Stimulated activated CD8-positive, alpha-beta memory T cell treated with anti-CD3 and anti-CD28 coated beads, Interleukin-12 subunit alpha, Interleukin-12 subunit beta, amount 100 ng/mL, for 4 hours (primary cell): ENCODE measurements at places on chromosomes 13 and 19.

- DNase-seq = no peak
Measured at GRCh38 chr19:53057904-53058580, 13.5 kb downstream of the ERVV-2 start.

GRCh38 chr13:100646030-100646673 lies 28.4 kb downstream of the TMTC4 start:
- DNase-seq = no peak

DNA sequence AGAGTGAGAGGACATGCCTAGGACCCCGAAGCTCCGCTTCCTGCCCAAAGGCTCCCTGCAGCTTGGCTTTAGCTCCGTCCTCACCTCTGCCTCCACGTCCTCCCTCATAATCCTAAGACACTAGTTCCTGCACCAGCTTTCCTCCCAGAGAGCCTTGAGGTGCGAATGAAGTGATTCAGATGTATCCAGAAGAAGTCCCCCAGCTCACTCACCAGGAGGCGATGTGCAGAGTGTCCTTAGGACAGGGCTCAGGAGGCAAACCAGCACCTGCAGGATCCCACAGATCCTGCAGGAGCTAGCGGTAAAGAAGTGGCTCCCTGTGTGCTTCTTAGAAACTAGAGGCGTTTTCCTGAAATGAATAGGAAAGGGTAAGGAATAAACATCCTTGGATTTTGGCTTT lies 109.7 kb downstream of the HSPH1 start:
- DNase-seq = no peak

DNA sequence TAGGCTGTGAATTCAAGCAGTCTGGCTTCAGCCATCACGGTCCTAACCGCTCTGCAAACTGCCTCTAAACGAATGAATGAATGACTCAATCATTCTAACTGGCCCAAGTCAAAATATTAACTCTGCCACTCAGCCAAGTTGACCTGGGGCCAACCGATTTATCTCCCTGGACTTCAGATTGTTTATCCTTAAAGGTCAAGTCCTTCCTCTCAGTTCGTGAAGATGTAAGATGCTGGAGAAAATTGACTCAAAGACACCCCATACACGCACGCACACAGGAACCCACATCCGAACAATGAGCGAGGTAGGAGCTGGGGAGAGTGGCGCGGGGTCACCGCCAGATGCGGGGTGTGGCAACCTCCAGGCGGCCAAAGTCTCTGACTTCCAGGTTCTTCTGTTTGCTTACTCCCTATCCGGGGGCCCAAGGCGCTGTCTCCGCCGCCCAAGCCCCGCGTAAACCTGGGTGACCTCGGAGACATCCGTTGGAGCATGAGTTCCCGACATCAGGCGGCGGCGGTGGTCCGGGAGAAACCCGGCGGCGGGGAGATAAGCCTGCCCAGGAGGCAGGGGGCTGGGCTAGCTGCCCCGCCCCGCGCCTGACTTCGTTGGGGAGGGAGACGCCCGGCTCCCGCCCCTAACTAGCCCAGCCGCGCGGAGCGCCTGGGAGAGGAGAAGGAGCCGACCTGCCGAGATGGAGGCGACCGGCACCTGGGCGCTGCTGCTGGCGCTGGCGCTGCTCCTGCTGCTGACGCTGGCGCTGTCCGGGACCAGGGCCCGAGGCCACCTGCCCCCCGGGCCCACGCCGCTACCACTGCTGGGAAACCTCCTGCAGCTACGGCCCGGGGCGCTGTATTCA lies at the start of gene CYP2S1:
Gene CYP2S1, plus strand, starts transcription at position 646 of the 856 bp plus-strand sequence. Its CDS starts 46 bp downstream, at position 692.
- no peak for DNase-seq

DNA sequence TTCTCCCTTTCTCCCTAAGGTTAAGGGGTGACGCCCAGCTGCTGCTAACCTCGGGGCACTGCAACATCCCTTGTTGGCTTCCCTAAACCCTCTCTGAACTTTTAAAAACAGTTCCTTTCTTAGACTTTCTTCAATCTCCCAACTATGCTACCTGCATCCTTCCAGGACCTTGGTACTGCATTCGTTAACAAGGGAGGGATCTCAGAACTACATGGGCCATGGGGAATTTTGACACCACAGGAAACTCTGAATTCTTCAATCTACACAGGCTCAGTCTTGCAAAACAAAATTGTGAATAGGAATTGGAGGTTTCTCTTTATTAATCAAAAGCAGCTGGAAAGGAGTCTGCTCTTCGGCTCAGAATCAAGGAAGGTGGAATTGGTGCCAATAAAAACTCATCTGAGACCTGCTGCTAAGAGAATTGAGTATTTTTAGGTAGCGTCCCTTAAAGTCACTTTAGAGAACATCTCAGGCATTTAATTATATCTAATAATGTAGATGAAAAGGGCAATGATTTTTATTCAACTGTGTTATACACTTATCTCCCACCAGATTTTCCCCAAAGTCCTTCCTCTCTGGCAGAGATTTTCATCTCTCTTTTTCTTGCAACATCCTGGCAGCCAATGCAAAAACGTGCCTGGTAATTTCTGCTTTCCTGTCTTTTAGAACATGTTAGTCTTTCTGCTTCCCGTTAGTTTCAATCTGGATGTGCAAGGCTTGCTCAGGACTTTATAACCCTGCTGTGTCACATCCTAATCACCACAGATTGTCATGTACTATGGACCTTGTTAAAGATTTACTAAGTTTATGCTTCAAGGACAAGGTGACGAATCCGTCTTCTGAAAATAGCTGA lies 69.1 kb upstream of the SLC15A1 start:
- DNase-seq = no peak

DNA sequence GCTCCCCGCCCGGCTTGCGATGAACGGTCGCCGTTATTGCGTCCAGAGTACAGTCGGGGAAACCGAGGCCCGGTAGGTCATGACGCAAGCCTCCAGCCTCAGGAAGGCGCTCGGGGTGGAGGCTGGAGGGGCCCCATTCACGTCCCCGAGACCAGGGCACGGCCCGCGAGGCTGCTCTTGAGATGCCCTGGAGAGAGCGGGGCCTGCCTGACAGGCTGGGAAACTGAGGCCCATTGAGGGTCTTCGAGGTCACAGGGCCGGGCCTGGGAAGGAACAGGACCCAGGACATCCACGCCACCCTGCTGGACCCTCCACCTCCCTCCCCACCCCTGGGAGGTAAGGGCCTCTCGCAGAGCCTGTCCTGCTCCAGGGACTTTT lies 367 bp downstream of the NDUFS7 start:
- no peak for DNase-seq

- no peak for DNase-seq
Measured at GRCh38 chr13:30017880-30018279, 167.5 kb upstream of the UBL3 start.

GRCh38 chr13:51006067-51006845 lies 96.7 kb downstream of the RNASEH2B start:
- no peak for DNase-seq

- no peak for DNase-seq
Measured at GRCh38 chr13:30181888-30182651, 125.3 kb downstream of the KATNAL1 start.

- no peak for DNase-seq
Measured at GRCh38 chr13:110264685-110265275, 42.2 kb downstream of the COL4A1 start.

- peak; percentile 55 for DNase-seq
Measured at GRCh38 chr19:1855040-1855827, 7.0 kb upstream of the REXO1 start.

DNA sequence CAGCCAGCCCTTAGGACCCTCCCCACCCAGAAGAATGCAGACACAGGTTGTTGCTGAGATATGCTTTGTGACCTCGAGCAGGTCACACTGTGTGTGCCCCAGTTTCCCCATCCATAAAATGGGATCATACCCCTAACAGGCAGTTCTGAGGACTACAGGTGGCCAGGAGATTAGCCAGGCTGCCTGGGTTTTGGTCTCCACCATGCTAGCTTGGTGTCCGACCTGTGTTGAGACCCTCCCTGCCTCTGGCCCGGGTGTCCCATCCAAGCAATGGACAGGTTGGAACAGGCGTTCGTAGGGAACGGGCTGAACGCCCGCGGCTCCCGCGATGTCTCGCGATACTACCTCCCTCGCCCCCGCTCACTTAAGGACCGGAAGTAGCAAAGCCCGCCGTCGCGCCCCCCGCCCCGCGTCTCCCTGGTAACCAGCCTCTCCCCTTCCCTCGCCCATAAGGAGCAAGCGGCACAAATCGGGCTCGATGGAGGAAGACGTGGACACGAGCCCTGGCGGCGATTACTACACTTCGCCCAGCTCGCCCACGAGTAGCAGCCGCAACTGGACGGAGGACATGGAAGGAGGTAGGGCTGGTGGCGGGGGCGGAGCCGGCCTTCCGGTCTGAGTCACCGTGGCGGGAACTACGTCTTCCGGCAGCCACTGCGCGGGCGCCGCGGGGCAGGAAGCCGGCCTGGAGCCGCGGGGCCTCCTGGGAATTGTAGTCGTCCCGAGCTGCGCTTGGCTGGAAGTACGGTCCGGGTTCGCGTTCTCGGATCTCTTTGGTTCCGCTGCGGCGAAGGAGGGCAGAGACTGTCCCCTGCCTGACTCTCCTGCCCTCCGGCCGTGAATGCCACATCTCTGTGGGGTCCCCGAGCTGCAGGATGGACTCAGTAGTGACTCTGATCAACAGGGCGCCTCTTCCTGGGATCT lies 45.4 kb downstream of the SMIM24 start:
- DNase-seq = peak; percentile 95

GRCh38 chr13:69124996-69125395 lies 982.6 kb upstream of the ATXN8OS start:
- DNase-seq = no peak

DNA sequence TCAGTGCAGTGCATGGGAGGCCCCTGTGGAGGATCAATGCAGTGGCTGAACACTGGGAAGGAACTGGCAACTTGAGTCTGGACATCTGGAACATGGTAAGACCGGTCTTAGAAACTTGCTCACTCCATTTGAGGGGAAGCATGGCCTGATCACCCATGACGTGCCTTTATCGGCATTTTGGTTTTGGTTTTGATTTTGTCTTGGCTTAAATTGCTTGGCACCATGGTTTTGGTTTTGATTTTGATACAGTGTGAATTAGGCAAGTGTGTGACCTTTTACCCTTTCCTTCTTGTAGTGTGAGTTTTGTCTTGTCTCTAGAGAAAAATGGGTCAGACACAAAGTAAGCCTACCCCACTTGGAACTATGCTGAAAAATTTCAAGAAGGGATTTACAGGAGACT lies 77.3 kb downstream of the ZNF486 start:
- DNase-seq = no peak

- no peak for DNase-seq
Measured at GRCh38 chr19:15330801-15331418, 1.4 kb downstream of the BRD4 start.

DNA sequence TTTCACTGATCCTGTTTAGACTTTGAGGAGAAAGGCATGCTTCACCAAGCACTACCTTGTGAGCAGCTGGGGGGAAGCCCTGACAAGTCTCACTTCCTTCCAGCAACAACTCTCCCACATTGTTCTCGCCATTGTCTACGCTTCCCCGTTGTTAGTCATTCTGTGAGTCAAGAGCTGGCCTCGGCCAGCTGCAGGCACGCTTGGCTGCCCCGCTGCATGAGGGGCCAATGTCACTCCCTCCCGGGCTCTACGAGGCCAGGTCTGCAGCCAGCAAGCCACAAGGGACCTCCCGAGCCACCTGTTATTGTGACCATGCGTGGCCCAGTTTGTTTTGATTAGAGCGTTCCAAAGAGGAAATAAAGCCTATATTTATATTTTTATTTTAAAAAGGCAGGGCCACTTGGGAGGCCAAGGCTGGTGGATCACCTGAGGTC lies 220.9 kb downstream of the FOXO1 start:
- DNase-seq = no peak

- DNase-seq = peak; percentile 63
Measured at GRCh38 chr13:113209336-113209758, at the start of gene CUL4A. CUL4A (plus strand) TSS chr13:113209613; CDS start chr13:113209628, 15 bp downstream.

GRCh38 chr13:101390461-101390860 lies 25.8 kb downstream of the NALCN start:
- no peak for DNase-seq

GRCh38 chr13:110799246-110800236 lies 86.0 kb downstream of the ING1 start:
- no peak for DNase-seq

- DNase-seq = no peak
Measured at GRCh38 chr19:10219678-10220077, 11.5 kb downstream of the S1PR2 start.

GRCh38 chr13:45807520-45808099 lies 43.9 kb downstream of the SIAH3 start:
- DNase-seq = no peak

DNA sequence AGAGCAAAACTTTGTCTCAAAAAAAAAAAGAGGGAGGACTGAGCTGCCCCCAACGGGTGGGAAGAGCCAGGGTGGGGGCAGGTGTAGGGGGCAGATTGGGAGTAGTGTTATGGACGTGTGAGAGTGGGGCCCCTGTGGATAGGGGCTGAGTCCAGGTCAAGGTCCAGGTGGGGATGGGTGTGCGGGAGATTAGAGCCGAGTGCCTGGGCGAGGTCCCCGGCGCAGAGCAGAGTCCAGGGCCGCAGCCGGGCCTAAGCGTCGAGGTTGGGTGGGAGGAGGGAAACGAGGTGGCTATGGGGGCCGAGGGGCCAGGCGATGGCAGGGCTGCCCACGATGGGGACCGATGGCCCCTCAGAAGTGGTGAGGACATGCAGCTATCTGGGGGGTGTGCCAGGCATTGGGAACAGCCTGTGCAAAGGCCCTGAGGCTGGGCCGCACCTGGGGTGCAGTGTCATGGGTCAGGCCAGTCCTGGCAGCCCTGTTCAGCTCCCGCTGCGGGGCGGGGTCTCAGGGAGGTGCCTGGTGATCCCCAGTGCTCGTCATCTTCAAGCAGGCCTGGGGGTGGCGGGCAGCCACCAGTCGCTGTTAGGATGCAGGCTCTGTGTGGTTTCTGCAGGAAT lies 12.3 kb upstream of the MISP start:
- DNase-seq = no peak

GRCh38 chr13:110233181-110233950 lies 73.6 kb downstream of the COL4A1 start:
- DNase-seq = no peak

GRCh38 chr19:46256855-46257254 lies 27.3 kb downstream of the IGFL1 start:
- no peak for DNase-seq

- no peak for DNase-seq
Measured at GRCh38 chr13:106145997-106146864, 389.2 kb downstream of the EFNB2 start.

- no peak for DNase-seq
Measured at GRCh38 chr13:75762076-75762937, 126.2 kb downstream of the LMO7 start.

DNA sequence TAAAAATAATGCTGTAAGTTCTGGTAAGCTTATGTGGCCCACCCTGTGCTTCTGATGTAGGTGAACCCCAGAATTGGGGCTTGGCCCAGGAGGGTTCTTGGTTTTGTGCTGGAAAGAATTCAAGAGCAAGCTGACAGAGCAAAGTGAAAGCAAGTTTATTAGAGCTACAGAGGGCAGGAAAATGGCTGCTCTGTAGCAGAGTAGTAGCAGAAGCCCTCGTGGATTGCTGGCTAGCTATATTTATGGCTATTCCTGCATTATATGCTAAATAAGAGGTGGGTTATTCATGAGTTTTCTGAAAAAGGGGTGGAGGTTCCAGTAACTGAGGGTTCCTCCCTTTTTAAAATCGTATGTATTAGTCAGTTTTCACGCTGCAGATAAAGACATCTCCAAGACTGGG lies 20.6 kb upstream of the ZNF599 start:
- no peak for DNase-seq

GRCh38 chr13:27354379-27354778 lies 70.0 kb upstream of the GTF3A start:
- no peak for DNase-seq
